ENCODE measurements at places on chromosomes 5 and 9.

DNA sequence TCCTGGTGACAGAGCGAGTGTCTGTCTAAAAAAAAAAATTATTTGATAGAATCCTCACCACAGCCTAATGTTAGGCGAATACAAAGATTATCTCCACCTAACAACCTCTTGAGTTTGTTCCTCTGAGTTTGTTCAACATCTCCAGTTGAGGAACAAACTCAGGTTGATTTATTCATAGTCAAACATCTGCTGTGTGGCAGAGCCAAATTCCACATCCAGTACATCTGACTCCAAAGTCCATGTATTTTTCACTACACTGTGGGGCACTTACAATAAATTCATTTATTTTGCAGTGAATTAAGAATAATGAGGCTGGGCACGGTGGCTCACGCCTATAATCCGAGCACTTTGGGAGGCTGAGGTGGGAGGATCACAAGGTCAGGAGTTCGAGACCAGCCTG, 53.3 kb downstream of the KIF24 start:
- DNase-seq: no peak

- DNase-seq: no peak
These were observed 21.2 kb downstream of the GAS1 start for GRCh38 chr9:86926145-86926544.

GRCh38 chr9:70485273-70485858, 70.9 kb upstream of the KLF9 start:
- DNase-seq: no peak

- no peak for DNase-seq
These were observed 46.4 kb downstream of the SH3RF2 start for GRCh38 chr5:145982572-145983318.

Measured in T-helper 1 cell (primary cell).